Right kidney (tissue), 9 donors: ENCODE measurements at places on chromosomes 3 and 15.

- DNase-seq: no peak
Observed at GRCh38 chr3:194476784-194477183, 10.0 kb downstream of the ATP13A3 start.

- DNase-seq: no peak
Observed at GRCh38 chr3:14808502-14809266, 10.1 kb upstream of the FGD5 start.

DNA sequence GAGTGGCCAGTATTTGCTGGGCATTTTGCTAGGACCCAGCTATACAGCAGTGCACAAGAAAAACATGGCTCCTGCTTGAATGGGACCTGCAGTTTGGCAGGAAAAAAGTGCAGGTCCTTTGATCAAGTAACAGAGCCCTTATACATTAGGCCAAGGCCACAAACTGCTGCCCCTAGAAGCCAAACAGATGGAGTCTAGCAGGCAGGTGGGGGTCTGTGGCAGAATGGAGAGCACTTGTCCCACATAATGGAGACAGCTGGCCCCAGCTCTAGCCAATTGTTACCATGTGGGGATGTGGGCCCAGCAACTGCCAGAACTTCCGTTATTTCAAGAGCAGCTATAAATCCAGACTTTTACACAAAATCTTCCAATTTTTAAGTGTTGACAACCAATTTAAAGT is 79.3 kb downstream of the SHQ1 start:
- no peak for DNase-seq

GRCh38 chr3:152255290-152255689 is 13.4 kb upstream of the MBNL1 start:
- no peak for DNase-seq

GRCh38 chr3:136604961-136605360 is 147.2 kb downstream of the STAG1 start:
- no peak for DNase-seq

DNA sequence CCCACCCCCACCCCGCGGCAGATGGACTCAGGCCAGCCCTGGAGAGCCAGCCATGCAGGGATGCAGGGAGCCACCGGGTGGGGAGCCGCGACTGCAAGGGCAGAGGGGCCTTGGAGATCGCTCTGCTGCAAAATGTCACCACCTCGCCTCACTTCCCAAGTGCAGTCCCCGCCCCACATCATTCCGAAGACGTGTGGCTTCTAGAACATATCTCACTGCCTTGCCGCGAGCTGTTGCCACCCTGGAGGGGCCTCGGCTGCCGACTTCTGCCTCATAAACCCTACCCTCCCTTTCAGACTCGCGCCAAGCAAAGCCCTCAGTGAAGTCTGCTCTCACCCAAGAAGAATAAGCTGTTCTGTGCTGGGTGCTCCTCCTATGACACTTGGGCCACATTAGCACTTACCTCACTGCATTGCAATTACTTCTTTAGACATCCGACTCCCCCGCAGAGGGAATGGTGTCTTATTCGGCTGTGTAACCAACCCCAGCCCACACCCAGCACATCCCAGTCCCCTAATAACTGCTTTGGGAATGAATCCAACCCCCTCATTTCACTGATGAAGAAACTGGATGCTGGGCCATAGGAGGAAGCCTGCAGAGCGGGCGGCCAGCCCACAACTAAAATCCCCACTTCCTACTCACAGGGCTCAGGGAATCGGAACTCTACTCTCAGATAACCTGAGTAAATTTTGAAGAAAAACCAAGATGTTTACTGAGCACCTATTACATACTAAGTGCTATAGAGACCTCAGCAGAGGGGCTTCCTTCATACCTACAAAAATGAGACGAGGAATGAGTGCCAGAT is 8.6 kb downstream of the TLE3 start:
- DNase-seq: no peak

DNA sequence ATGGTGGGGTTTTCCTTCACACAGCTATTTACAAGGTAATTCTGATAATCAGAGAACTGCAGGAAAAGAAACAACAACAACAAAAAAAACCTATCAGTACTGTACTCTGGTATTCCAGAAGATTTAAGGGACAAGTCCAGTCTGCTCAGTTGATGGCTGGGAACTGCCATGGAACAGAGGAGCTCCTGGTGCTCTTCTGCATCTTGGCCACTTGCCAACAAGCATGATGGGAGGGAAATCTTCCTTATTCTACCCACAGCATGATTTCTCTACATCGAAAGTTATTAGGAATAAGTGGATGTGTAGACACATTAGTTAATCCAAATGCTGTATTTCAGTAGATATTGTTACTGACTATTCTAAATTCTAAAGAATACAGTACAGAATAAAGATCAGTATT is 51.7 kb downstream of the RASGRP1 start:
- DNase-seq: no peak

GRCh38 chr15:77762747-77763355 is 130.1 kb upstream of the LINGO1 start:
- no peak for DNase-seq

DNA sequence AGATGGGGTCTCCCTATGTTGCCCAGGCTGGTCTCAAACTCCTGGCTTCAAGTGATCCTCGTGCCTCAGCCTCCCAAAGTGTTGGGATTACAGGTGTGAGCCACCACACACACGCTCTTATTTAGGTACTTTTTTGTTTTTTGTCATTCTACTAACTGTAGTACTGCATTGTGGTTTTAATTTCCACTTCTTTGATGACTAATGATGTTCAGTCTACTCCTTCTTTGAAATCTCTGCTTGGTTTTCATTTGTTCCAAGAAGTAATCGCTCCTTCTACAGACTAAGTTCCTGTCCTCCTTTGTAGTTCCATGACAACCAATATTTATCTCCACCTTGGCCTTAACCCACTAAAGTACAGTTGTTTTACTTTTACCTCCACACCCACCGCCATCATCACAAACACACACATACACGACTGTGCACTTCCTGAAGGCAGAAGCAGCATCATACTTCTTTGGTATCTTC is 529 bp upstream of the DLEC1 start:
- DNase-seq: no peak

- DNase-seq: no peak
Observed at GRCh38 chr3:184740509-184741258, 28.8 kb upstream of the MAGEF1 start.

- DNase-seq: no peak
Observed at GRCh38 chr3:31294430-31295149, 238.1 kb upstream of the STT3B start.

- no peak for DNase-seq
Observed at GRCh38 chr15:75091814-75092213, 68.4 kb downstream of the PPCDC start.

- DNase-seq: no peak
Observed at GRCh38 chr3:20073683-20074082, 33.4 kb downstream of the KAT2B start.

- no peak for DNase-seq
Observed at GRCh38 chr15:52745326-52746161, 44.6 kb downstream of the ONECUT1 start.

DNA sequence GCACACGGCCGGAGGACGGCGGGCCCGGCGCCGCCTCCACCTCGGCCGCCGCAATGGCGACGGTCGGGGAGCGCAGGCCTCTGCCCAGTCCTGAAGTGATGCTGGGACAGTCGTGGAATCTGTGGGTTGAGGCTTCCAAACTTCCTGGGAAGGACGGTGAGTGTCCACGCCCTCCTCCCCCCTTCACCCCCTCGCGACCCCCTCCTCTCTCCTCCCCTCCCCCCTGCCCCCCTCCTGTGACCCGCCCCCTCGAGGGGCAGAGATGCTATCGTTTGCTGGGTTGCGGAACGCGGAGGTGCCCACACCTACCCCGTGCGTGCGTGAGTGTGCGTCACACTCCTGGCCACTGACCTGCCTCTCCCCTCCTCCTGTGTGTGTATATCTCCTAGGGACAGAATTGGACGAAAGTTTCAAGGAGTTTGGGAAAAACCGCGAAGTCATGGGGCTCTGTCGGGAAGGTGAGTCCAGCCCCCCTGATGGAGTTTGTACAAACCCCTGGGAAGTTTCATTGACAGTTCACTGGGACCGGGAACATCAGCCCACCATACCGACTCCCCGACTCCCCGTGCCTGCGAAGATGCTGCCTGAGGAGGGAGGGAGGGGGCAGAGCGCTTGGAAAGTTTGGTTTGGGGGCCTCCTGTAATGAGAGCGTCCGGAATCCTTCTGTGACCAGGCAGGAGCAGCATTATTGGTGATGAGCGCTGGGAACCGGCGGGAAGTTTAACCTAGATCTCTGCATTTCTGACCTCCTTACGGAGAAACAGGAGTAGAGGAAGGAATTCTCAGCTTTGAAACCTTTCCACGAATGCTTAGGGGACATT is 795 bp upstream of the SCAANT1 start:
- DNase-seq: peak; percentile 68

DNA sequence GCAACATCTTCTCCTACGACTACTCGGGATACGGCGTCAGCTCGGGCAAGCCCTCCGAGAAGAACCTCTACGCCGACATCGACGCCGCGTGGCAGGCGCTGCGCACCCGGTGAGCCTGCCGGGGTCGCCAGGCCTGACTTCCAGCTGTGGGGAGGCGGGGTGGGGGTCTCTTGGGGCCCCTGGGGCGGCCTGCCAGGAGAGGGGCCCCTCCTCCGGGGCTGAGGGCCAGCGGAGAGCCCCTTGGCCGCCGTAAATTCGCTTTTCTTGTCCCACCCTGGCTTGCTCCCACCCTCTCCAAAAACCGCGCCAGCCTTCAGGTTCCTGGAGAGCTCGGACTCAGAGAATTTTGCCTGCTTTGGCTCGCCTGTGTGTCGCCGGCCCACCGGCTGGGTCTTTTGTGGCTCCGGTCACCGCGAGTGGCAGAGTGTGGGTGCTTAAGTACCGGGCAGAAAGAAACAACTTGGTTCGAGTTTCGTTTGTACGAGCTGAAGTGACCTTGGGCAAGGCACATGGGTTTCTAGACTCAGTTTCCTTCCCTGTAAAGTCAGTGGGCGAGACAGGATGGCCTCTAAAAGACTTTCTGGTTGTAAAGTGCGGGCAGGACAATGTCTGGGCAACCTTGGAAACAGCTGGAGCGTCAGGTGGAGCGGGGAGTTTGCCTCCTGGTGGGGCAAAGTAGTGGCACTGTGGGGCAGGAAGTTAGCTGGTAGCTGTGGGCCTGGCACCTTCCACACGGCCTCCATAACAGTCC is 976 bp downstream of the ABHD17C start:
- peak; percentile 50 for DNase-seq

DNA sequence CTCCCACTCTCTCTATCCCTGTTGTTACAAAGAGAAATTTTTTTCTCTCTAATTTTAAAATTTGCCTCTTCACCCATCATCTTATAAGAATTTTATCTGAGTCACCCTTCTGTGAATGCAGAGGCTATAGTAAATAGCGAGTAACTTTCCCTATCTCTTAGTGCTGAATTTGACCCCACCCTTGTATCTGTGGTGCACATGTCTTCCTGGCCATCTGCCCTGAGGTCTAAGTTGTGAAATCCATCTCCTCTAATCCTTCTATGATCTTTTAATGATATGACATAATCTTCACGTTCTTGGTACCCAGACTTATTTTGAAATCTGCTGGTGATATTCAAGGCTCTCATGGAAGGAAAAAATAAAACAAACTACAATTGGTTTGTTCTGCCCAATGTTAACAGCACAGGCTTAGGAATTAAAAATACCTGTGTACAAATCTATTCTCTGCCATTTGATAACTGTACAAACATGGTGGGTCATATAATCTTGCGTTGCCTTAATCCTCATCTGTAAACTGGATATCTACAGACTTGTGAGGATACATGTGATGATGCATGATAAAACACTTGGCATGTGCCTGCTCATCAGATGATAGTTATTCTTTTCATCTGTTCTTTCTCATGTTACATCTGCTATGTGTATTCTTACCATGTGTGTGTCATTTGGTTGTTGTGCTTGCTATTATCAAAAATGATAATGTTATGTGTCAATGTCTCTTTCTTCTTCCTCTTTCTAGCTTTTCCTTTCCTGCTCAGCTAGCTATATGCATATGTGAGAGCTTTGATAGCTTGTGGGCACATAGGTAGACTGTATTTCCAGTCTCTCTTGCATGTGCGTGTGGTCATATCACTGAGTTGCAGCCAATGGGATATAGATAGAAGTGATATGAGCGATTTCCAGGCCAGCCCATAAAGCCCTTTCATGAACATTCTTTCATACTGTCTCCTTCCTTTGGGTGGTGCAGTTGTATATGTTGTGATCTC is 13.7 kb upstream of the CCR3 start:
- no peak for DNase-seq

- DNase-seq: no peak
Observed at GRCh38 chr15:98812716-98813446, 164.5 kb downstream of the IGF1R start.

DNA sequence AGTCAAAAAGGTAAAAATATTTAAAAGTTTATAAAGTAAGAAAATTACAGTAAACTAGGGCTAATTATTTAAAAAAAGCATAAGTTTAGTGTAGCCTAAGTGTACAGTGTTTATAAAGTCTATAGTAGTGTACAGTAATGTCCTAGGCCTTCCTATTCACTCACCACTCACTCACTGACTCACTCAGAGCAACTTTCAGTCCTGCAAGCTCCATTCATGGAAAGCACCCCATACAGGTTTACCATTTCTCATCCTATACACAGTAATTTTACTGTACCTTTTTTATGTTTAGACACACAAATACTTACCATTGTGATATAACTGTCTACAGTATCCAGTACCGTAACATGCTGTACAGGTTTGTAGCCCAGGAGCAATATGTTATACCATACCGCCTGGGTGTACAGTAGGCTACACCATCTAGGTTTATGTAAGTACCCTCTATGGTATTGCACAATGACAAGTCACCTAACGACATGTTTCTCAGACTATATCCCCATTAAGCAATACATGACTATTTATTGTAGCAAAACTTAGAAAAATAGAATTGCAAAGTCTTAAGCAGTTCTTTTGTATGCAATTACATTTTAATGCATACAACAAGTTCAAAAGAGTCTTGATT is 19.5 kb downstream of the AVEN start:
- DNase-seq: no peak

DNA sequence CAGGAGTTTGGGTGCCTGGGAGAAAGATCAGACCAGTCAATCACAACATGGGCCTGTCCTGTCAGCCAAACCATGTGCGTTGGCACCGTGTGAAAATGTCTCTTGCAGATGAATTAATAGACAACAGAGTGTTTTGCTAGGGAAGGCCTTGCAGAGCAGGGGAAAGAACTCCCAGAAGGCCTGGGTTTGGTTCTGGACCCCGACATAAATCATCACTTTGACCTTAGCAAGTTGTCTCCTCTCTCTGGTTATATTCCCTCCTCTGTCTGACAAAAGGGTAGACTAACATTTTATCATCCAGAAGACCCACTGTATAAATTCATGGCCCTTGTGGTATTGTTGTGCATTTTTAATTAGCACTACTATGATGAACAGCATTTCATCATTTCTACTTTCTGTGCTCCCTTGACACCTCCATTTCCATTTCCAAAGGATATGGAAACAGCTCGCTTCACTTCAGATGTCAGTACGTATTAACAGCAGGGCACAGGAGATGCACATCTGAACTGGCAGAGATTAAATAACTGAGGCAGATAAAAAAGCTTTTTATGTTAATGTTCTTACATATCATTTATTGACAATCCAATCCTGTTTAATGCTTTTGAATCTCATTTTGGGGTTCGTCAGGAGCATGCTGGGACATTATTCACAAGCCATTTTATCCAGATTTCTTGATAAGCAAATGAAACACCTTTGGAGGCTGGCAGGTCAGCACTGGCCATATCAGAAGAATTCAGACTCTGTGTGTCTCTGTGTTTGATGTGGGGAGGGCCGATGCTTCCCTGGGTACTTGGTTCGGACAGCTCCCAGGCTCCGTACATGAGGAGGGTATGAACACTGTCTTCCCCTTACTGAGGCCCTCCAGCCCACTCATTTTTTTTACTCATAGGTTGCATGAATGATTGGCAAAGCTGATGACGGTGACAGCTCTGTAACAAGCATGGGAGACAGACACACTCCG is 28.2 kb upstream of the IL12A start:
- DNase-seq: no peak
